Lower leg skin (tissue), 4 donors: ENCODE measurements at places on chromosomes 11 and 22. TPM values are rescaled to one million over a fixed set of nuclear protein-coding genes. Genes with fewer than 3 reads are reported as not detected.

MYRF gene
- total RNA-seq, result 0.23 TPM

RFPL2 gene
- 0.17 TPM for total RNA-seq

DNA sequence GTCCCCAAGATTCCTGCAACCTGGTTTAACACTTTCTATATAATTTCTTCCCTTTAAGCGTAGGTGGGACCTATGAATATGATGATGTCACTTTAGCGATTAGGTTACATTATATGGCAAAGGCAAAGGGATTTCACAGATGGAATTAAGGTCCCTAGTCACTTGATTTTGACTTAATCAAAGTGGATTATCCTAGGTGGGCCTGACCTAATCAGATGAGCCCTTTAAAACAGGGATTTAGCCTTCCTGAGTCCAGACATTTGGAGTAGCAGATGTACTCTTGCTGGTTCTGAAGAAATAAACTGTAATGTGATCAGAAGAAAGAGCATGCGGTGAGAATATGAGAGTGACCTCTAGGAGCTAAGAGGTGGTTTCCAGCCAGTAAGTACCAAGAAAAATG, 67.8 kb upstream of the LIN7C start:
- no peak for DNase-seq

- DNase-seq, result no peak
These were observed 5.9 kb upstream of the SCGB1D2 start for GRCh38 chr11:62236187-62236586.
